MV-4-11 (cell line): ENCODE measurements at places on chromosomes 3 and 15.

- peak; percentile 84 for DNase-seq
These were observed 625 bp upstream of the ELL3 start for GRCh38 chr15:43777267-43777914.

DNA sequence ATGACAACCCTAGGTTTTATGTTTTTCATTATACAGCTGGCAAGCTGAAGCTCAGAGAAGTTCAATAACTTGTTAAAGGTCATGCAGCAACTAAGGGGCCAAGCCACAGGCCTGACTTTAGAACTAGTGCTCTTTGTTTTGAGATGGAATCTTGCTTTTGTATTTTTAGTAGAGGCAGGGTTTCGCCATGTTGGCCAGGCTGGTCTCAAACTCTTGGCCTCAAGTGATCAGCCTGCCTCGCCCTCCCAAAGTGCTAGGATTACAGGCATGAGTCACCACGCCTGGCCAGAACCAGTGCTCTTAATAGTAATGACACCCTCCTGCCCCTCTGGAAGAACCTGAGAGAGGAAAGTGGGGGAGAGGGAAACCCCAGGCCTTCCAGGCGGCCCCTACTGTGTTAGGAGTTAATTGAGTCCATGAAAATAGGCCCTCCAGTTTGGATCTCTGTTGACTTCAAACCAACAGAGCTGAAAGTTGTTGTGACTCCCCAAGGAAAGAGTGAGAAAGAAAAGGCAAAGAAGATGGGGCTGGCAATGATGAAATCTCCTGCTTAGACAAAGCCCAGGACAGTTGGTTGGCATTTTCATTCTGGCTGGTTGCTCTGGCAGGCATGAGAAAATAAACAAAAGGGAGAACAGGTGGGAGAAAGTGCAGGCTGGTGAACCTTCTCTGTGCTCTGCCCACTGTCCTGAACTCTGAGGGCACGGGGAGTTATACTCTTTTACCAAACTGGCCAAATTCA is 3.6 kb upstream of the PRRT3 start:
- DNase-seq, result no peak

DNA sequence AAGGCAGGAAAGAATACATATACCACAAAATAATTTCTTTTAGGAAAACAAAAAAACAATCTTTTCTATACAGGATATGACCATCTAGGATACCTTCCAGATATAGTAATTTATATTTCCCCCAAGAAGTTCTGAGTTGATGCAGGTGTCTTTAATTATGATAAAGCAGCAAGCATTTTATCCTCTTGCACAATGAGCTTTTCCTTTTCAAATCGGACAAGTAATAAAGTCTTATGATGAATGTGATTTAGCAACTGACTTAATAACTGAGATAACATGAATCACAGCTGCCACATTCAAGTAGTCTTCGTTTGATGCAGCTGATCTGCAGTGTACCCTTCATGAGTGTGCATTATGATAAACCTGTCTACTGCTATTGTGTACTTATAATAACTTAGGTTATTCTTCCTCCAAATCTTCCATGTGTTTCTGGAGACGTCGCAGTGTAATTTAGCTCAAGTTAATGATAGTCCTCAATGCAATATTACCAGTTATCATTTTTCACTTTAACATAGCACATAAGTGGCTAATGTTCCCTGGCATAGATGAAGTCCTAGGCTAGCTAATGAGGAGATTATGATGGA is 260.3 kb upstream of the MRPL3 start:
- no peak for DNase-seq

DNA sequence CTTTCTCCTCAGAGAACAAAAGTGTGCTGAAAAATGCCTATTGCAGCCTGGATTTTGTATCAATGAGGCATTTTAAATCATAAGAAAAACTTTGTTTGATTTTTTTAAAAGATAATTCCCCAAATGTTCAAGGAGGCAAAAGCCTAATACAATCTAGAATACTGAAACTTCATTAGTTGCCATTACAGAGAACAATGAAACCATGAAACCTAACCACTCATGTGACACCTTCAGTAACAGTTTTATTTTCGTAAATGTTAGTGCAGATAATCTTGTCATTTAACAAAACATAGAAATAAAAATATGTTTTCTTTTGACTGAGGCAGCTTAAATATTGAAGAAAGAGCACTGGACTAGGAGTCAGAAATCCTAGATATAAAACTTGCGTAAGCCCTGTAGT is 655.9 kb downstream of the RBMS3 start:
- DNase-seq, result no peak

- DNase-seq, result no peak
These were observed 1.0 kb downstream of the OGG1 start for GRCh38 chr3:9750556-9751411.
